ENCODE measurements at places on chromosomes 16 and 17.

DNA sequence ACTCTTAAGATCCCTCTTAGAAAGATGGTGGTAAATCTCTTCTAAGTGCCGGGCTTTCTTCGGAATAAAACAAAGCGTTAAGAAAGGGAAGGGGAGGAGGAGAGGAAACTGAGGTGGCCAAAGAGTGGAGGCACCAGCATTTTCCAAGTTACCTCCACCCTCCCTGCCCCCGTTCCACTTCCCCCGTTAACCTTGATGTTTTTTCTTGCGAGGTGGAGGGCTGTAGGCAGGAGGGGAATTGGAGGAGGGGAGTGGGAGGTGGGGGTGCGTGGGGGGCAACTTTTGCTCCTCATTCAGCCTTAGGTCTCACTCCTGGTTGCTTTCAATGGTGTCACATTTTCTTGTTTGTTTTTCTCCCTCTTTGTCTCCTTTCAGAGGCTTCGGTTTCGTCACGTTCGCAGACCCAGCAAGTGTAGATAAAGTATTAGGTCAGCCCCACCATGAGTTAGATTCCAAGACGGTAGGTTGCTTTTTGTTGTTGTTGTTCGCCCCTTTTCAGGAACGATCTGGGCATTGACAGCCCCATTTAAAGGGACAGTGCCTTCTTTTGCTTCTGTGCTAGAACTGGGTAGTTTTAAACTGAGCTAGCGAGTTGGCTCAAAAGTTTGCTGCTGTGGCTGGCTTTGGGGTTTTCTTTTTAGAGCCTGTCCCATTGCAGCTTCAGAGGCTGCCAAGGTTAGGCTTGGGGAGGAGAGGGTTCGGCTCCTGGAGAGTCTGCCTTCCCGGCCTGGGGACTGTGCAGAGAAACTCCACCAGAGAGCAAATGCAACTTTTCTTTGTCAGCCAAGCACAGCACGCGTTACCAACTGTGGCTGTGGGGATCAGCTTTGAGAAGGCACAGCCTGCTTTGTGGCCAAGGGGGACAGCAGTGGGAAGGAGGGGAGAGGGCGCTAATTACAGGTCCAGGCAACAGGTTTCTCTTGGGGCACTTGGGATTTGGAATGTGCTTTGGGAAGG, 1.9 kb downstream of the MSI2 start:
- no peak for DNase-seq

DNA sequence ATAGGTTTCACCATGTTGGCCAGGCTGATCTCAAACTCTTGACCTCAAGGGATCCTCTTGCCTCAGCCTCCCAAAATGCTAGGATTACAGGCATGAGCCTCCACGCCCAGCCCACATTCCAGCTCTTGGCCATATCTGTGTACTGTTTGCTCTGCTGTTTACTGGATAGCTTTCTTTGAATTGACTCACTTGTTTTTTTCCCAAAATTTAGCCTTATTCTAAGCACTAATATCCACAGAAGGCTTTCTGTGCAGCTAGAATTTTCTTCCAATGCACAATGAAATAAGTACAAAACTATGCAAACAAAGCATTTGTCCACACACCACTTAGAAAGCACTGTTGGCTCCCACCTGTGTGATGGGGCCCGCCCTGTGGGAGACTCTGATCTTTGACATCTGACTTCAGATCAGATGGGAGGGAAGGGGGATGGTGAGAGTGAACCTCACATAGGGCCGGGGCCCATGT, 72.2 kb downstream of the CLEC16A start:
- DNase-seq = no peak

GRCh38 chr16:55367866-55368603, 44.0 kb downstream of the IRX6 start:
- DNase-seq = no peak

- DNase-seq = no peak
These were observed 36.7 kb downstream of the LIG3 start for GRCh38 chr17:35017021-35017420.

DNA sequence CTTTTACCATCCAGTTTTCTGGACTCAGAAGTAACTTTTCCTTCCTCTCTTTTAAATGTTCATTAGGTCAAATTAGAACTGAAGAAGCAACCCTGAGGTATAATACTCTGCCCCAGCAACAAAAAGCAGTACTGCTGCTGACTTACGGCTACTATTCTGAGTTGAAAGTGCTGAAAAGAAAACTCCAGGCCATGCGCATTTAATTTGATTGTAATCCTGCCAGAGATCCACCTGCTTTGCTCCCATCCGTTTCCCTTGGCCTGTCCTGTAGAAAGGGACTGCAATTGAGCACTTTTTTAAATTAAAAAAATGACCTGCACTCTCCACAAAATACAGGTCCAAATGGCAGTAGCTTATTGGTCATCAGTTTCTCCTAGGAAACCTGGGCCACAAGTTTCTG, 61.6 kb downstream of the PITPNC1 start:
- DNase-seq = no peak
